Gastroesophageal sphincter (tissue), 4 donors: ENCODE measurements at places on chromosomes 6 and 20. TPM values are rescaled to one million over a fixed set of nuclear protein-coding genes. Genes with fewer than 3 reads are reported as not detected.

GGT7 gene
- total RNA-seq = 14.9 TPM

EYA4 gene
- total RNA-seq = 1.4 TPM

SLC4A11 gene
- total RNA-seq = 3.3 TPM

ZNF76 gene
- 37.4 TPM for total RNA-seq

PLN gene
- total RNA-seq = 318 TPM

CCN6 gene
- total RNA-seq = not detected

SLC52A3 gene
- total RNA-seq = 0.67 TPM

ADGRF5 gene
- total RNA-seq = 36.3 TPM

VGLL2 gene
- not detected for total RNA-seq

HLA-DQB2 gene
- not detected for total RNA-seq

WFDC12 gene
- total RNA-seq = not detected

XKR7 gene
- 0.04 TPM for total RNA-seq

ADGB gene
- total RNA-seq = not detected

CST1 gene
- total RNA-seq = not detected

FAM83D gene
- 240 TPM for total RNA-seq

TNFRSF6B gene
- total RNA-seq = 27.8 TPM

KCNQ2 gene
- 0.19 TPM for total RNA-seq

FRS3 gene
- total RNA-seq = 6.5 TPM

FRK gene
- 1.1 TPM for total RNA-seq

WASF1 gene
- 23.6 TPM for total RNA-seq

ARMC12 gene
- total RNA-seq = 1.5 TPM

MYL9 gene
- total RNA-seq = 1,087 TPM

NINL gene
- total RNA-seq = 6.7 TPM

OR2J2 gene
- total RNA-seq = not detected

SLC17A1 gene
- not detected for total RNA-seq

STMND1 gene
- total RNA-seq = not detected

RIPPLY2 gene
- not detected for total RNA-seq

DEK gene
- total RNA-seq = 186 TPM

DAAM2 gene
- 373 TPM for total RNA-seq

MUC21 gene
- total RNA-seq = 0.13 TPM

GDAP1L1 gene
- total RNA-seq = not detected

CPNE1 gene
- 43.8 TPM for total RNA-seq

DCBLD1 gene
- 6.4 TPM for total RNA-seq

OPRM1 gene
- 0.87 TPM for total RNA-seq

ZBTB46 gene
- 12.1 TPM for total RNA-seq

CALHM6 gene
- total RNA-seq = not detected

MTFR2 gene
- not detected for total RNA-seq

CRIP3 gene
- not detected for total RNA-seq

MAP3K7 gene
- total RNA-seq = 26.6 TPM

MUCL3 gene
- total RNA-seq = not detected

SLC25A27 gene
- 7.8 TPM for total RNA-seq

NHLRC1 gene
- total RNA-seq = 0.93 TPM

FAM184A gene
- total RNA-seq = 25.5 TPM

CST4 gene
- total RNA-seq = not detected

C6orf47 gene
- total RNA-seq = 30.0 TPM

RAB32 gene
- total RNA-seq = 29.0 TPM

CTAGE9 gene
- total RNA-seq = not detected
